RWPE1 (cell line): ENCODE measurements at places on chromosomes 12 and 14.
A peak's percentile ranks its signal among the peaks of the same experiment; 100 is the strongest.

GRCh38 chr12:46267825-46268582 is 839 bp downstream of the SLC38A1 start:
- DNase-seq: peak; percentile 38

DNA sequence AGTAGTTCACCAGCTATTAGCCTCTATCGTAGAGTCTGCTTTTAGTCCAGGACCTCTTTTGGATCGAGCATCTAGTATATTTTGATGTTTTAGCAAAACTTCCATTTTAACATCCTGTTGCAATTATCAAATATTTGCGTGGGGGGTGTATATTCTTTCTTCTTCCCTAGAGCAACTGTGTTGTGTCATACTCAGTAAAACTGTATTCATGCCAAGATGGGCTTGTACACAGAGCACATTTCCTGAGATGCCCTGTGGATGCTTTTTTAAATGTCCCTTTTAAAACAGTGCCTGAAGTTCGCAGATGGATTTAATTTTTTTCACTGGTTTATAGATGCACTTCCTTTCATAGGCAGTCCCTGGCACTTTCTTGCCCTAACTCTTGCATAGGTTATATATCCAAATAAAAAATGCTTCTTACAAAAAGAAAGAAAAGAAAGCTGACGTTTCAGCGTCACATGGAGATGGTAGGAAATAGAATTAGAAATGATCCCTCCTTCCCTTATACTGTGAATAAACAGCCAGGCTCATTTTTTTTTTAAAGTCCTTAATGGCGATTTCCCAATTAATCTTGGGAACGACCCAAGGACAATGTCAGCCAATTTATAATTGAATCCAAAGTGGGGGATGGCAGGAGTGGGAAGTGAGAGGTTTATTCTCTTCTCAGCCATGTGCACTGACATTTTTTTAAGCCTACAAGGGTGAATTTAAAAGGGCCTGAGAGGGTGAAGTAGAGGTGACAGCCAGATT is 247.0 kb downstream of the SLC41A2 start:
- peak; percentile 12 for DNase-seq

DNA sequence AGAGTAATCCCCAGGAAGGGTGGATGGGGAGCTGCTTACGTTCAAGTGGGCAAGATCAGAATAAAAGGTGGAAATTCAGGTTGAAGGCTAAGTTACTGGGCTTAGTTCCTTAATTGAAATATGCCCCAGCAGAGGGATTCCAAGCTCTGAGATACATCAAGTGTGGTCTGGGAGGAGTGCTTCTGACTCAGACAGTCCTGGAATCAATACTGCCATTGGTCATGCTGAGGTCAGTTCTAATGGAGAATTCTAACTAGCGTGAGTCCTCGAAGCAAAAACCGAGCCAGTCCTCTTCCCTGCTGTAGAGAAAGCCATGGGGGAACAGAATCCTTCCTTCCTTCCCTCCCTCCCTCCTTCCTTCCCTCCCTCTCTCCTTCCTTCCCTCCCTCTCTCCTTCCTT is 39.9 kb downstream of the NOS1 start:
- DNase-seq: no peak

- DNase-seq: no peak
Observed at GRCh38 chr14:68245146-68246073, 425.8 kb downstream of the RAD51B start.

GRCh38 chr12:119179335-119180021 is 747 bp downstream of the HSPB8 start:
- DNase-seq: peak; percentile 30

DNA sequence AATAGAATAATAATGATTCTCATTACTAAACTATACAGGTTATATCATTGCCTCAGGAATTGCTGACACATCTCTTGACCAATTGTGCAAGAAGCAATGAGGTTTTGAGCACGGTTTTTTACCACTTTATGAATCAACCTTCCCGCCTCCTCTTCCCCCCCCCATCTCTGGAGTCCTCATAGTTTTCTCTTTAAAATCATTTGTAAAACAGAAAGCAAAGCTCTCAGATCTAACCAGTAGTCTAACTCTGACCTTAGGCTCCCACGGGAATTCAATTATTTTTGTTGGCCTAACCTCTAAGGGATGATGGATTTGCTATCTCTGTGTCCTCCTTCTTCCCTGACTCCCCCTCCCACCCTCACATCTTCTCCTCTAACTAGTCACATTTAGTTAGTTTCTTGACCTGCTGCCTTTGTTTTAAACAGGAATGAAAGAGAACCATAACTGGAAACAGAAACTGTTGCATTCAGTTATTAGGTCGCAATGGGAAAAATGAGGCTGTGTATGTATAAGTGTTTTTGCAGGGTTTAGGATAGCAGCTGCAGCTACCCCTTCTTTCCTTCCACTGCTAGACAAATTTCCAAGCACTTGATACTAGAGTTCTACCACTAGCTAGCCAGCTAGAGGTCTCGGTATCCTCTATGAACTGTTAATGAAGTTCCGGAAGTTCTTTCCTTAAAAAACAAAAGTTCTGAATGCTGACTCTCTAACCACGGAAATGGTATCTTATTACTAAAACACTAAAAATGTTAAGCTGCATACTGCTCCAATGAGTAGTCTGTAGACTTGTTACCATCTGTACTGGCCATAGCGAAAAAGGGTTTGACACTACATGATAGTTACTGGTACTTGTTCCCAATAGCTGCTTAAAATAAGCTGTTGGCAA is 65.4 kb downstream of the TAOK3 start:
- DNase-seq: peak; percentile 71

GRCh38 chr12:113296557-113297213 is 38.2 kb downstream of the SLC8B1 start:
- DNase-seq: no peak
